Activated T-helper 9 cell treated with anti-CD3 and anti-CD28 coated beads, Interleukin-2, amount 50 U/mL, for 16 hours (primary cell): ENCODE measurements at places on chromosomes 5 and 9.
A peak's percentile ranks its signal among the peaks of the same experiment; 100 is the strongest.

GRCh38 chr5:173884402-173885053 lies 3.6 kb upstream of the CPEB4 start:
- DNase-seq: no peak

GRCh38 chr9:112784020-112784785 lies 33.6 kb downstream of the SNX30 start:
- DNase-seq: no peak

DNA sequence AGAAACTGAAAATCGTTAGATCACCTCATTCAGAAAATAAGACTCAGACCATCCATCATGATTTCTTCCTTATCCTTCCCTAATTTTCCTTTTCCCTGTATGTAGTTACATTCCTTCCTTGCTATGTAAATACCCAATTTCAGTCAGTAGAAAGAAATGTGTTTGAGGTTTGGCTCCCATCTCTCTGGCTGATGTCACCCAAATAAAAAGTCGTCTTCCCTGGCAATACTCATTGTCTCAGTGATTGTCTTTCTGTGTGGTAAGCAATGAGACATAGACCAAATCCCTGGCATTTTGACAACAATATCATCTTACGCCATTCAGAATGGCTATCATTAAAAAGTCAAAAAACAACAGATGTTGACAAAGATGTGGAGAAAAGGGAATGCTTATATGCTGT lies 303.9 kb upstream of the EDIL3 start:
- DNase-seq: no peak

GRCh38 chr5:148482697-148483462 lies 99.1 kb downstream of the FBXO38 start:
- DNase-seq: peak; percentile 30

- no peak for DNase-seq
Measured at GRCh38 chr9:116149844-116150243, 3.7 kb upstream of the PAPPA start.

DNA sequence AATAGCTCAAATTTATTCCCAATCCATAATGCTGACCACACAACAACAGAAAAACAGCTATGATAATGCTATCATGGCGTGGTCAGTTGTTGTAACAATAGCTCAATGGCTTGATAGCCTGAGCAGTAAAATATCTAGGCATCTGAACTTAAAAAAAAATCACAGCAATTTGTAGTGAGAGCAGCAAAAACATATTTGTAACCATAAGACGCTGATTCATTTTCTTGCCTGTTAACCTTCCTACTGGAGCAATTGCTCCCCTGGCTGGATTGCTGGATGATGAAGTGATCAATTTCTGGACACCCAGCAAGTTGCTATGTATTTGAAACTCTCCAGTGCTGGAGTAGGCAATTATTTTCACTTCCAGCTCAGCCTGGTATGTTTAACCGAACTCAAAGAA lies 115.1 kb downstream of the PCSK1 start:
- no peak for DNase-seq

GRCh38 chr9:121765021-121765950 lies 113.9 kb downstream of the DAB2IP start:
- DNase-seq: no peak

- no peak for DNase-seq
Measured at GRCh38 chr9:130239363-130239695, 26.2 kb upstream of the HMCN2 start.

DNA sequence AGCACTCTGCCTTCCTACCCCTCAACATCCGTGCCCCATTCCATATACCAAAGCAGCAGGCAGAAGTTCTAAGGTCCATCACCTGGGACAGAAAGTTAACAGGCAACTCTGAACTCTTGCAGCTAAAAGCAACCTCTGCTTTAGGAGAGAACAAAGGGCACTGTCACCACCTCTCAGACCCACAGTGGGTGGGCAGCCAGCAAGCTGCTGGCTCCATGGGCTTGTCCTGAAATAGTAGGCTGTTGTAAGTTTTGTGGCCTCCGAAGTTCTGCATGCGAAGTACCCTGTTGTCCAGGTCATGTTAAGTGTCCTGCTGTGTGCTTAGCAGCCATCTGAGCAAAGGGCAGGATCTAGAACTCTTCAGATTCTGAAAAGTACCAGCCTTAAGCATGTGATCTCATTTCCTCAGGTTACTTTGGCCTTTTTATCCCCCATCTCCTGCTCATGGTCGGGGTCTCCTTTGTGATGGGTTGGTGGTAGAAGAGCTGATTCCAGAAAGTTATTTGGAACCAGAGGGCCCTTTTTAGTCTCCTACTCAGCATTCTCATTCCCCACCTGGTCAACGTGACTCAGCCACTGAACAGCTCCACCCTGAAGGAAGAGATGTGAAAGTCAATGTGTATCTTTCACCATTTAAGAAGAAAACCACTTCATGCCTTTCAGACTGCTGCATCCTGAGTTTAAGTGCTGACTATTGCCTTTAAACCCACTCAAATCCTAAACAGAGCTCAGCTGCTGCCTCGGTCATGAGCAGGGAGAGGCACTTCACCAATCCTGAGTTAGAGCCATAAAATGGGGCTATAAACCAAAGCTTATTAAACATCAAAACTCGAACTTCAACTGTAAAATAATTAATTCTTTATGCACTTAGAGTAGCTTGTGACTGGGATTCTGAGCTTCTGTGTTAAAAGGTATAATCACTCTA lies 121.4 kb downstream of the DPYSL3 start:
- no peak for DNase-seq

DNA sequence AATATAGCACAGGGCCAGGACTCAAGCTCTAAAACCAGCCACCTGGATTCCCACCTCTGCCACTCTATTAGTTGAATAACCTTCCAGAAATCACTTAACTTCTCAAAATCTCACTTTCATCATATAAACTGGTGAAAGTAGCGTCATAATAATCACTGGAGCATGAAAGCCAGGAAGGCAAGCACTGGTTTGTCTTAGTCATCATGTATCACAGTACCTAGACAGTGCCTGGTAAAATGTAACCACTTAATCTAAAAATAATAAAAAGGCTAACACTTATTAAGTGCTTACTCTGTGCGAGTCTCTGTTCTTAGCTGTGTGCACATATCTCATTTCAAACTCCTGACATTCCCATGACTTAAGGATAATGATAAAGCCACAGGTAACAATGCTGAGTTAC lies 109.4 kb downstream of the ASTN2 start:
- DNase-seq: no peak

- DNase-seq: no peak
Measured at GRCh38 chr5:20368571-20369517, 380.8 kb upstream of the CDH18 start.

DNA sequence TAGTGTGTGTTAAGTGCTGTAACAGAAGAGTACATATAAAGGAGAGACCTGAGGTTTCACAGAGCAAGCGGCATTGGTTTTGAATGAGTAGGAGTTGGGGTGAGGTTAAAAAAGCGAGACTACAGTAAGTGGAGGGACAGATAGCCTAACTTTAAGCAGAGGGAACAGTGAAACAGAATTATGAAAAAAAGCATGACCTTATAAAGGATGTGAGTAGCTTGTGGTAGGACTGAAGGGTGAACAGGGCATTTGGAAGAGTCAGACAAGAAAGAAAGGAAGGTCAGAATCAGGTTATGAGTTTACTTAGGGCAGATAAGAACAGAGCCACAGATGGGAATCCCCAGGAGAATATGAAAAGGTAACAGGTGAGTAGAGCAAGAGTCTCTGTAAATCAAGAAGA lies 22.5 kb downstream of the MSANTD3 start:
- no peak for DNase-seq

GRCh38 chr9:136177224-136177623 lies 27.7 kb downstream of the LHX3 start:
- no peak for DNase-seq

- DNase-seq: no peak
Measured at GRCh38 chr5:68343421-68343826, 127.9 kb downstream of the PIK3R1 start.

- no peak for DNase-seq
Measured at GRCh38 chr9:105206496-105206820, 38.0 kb upstream of the SLC44A1 start.

DNA sequence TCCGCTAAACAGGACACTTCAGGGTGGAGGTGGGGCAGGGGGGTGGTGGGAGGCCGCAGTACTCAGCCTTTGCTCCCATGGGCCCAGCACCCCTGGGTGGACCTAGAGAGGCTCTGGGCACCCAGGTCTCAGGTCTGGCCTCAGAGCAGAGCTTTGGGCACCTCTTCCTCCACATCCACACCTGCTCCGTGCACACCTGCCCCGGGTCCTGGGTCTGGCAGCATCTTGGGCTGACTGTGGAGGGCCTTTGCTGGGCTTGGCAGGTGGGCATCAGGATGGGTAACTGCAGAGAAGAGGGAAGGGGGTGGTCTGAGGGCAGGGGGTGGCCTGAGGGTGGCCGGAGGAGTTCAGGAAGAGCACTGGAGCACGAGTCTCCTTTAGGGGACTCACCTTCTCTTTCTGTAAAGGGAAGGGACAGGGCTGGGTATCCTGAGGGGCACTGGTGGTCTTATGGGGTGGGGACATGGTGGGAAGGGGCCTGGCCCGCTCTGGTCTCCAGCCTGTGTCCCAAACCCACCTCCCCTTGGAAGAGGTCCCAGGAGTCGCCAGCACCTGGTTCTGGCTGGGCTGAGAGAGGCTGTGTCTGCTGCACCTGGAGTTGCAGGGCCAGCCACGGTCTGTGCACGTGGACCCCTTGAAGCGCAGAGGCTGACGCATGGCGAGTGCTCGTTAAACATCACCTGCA lies 106.7 kb upstream of the IER5L start:
- DNase-seq: no peak

- DNase-seq: no peak
Measured at GRCh38 chr5:106311230-106311915, 1359.4 kb downstream of the EFNA5 start.

DNA sequence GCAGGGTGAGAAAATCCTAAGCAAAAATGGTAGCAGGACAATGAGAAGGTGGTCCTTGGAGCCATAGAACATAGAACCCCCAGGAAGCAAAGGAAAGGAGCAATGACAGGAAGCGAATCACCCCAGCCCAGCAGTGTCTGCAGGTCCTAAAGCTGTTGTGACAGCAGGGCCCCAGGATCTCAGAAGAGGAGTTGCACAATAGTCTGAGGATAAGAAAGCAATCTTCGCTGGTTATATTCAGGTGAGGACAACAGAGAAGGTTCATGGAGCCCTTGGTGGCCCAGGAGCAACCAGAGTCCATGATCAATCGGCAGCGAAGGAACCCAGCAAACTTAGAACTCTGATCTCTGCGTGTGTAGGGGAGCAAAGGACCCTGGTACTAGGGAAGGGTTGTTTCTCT lies 234.8 kb upstream of the IRX2 start:
- DNase-seq: no peak

DNA sequence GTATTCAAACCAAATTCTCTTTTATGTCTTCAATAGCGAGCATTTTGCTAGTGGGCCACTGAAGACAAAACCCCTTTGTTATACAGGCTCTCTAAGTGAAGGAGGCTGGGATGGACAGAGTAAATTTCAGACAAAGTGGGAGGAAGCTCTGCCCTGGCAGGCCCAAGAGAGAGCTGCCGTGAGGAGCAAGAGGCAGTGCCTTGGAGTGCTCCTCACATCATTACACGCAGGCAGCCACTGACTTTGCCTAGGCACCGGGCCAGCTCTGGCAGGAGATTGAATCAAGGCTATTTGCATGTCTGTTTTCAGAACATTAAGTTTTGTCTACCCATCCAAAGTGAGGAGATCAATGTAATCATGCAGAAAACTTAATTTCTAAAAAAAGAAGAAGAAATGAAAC lies 167.7 kb downstream of the CCDC192 start:
- DNase-seq: no peak

DNA sequence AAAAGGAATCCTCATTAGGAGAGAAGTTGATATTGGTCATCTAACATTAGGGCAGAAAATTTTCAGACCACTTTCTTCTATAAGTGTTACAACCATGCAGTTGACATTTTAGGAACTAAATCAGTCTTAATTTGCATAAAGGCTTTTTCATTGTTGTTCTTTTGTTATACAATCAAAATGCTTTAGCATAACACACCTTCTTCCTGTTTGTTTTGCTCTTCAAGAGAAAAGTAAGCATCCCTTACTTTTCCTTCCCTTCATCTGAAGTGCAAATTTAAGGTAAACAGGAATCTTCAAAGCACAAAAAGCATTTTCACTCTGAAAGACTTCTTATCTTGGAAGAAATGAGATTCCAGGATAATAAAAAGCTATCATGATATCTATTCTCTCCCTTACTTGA lies 273.6 kb downstream of the PTPRD start:
- no peak for DNase-seq
